Activated T-helper 1 cell treated with Interleukin-2 at 50 U/mL for 16 hours (primary cell): ENCODE measurements at places on chromosomes 5 and 9.

DNA sequence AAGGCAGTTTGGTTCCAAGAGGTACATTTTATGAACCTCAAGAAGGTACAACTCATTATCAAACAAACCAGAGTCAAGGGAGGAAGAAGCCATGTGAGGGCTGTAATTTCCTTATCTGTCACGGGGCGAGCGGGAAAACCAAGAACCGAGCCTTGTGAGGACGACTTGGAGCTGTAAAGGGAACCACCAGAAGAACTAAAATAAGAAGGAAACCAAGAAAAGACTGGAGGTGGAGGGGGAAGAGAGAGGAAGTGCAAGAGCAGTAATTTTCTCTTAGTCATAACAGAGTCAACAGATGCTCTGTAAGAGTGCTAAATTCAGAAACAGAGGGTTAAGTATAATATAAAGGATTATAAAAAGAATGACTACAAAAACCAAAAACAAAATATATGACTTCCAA lies 127.1 kb downstream of the DIRAS2 start:
- DNase-seq = no peak

- DNase-seq = no peak
Observed at GRCh38 chr5:96381526-96381925, 51.5 kb downstream of the PCSK1 start.

GRCh38 chr5:133531178-133531577 lies 81.2 kb downstream of the FSTL4 start:
- no peak for DNase-seq

GRCh38 chr5:163385271-163385670 lies 52.1 kb upstream of the CCNG1 start:
- no peak for DNase-seq

GRCh38 chr9:121584421-121584820 lies 67.0 kb upstream of the DAB2IP start:
- DNase-seq = no peak

DNA sequence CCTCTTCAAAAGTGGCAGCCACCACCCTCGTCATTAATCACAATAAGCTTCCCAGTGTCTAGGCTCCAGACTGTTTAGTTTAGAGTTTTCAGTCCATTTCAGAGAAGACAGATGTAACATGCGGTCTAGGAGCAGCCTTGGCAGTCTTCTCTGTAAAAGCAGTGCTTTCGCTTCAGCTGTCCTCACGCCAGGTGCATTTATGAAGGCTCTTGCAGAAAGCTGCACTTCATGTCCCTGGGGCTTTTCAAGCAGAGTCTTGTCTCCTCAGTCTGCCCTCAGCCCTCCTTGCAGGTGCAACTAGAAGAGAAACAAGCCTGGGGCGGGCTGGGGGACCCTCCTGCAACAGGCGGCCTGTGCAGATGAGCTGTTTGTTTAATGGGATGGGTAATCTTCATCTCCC lies 281.9 kb downstream of the DRD1 start:
- no peak for DNase-seq

GRCh38 chr5:175534070-175534932 lies 55.9 kb downstream of the SFXN1 start:
- DNase-seq = peak; percentile 72

DNA sequence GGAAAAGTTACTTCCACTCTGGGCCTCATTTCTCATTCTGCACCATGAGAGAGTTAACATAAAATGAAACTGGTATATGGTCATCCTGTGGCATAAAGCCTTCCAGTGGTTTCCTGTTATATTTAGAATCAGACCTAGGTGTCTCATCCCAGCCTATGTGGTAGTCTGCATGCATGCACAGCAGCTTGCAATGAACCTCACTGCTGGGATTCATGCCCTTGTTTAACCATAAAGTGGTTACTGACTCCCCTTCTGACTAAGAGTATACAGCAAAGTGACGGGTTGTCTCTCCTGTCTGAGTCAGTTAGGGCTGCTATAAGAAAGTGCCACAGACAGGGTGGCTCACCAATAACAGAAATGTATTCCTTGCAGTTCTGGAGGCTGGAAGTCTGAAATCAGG lies 14.7 kb upstream of the TDRD7 start:
- no peak for DNase-seq

DNA sequence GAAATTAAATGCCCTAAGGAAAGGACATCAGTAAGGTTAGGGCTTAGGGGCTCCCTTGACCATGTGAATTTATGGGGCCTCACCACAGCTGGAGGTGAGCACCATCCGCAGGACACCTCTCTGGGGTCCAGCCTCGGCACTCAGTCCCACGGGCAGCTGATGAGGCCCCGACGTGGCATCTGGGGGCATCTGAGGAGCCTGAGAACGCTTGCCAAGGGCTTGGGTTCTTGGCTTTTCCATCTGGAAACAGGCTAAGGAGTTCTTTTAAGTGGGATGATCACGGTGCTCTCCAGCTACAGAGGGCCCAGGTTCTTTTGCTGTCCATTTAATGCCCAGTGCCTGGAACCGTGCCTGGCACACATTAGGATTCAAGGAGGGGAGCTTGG lies 3.6 kb downstream of the NKX2-5 start:
- DNase-seq = no peak
